ENCODE measurements at places on chromosomes 6 and 20.

DNA sequence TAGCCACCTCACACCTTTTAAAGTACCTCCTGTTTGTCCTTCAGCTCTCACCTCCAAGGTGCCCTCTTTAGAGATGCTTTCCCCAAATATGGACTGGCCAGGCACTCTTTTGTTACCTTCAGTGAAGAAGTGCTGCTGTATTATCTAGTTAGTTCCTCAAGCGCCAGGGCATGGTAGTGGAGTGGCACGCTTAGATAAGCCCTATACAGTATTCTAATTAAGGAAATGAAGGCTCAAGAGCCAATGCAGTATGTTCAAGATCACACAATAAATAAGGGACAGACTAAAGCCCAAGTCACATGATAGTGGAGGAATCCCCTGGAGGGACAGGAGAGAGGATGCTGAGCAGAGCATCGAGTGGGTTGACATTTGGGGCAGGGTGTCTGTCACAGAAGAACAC is 28.5 kb upstream of the GFOD1 start:
- no peak for DNase-seq

- no peak for DNase-seq
These were observed 55.2 kb upstream of the TBC1D7 start for GRCh38 chr6:13383328-13384163.

- no peak for DNase-seq
These were observed 278.6 kb upstream of the MAP3K7 start for GRCh38 chr6:90865513-90865912.

DNA sequence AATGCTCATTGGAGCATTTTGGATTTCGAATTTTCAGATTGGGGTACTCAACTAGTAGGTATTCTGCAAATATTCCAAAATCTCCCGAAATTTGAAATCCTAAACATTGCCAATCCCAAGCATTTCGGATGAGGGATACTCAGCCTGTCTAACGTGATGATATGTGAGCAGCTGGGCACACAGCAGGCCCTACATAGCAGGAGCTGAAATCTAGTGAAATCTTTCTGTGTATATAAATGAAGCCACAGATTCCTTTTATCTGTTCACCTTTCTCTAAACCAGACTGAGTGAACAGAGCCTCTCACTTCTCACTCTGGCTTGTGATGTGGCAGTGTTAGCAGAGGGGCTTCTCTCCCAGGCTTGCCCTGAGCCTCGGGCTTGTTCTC is 17.8 kb downstream of the STX16 start:
- no peak for DNase-seq

GRCh38 chr6:148577687-148578488 is 168.9 kb upstream of the UST start:
- DNase-seq = no peak

DNA sequence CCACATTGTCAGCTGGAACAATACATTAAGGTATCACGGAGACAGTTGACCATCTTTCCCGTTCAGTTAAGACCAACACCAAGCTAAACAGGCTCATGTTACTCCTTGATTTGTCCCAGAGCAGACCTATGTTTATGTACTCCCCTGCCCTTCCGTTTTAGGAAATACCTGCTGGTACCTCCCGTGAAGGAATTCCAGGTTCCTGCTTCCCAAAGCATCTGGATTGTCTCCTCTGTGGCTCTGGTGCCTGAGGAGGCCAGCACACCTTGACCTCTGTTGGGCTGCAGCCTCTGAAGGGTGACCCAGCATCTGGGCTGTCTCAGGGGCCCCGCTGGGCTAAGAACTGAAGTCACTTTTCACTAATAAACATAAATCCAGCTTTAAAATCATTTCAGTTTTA is 647.8 kb upstream of the MARCKS start:
- DNase-seq = no peak
